ENCODE measurements at places on chromosomes 12 and 14.

GRCh38 chr12:72256725-72257124 is 15.4 kb upstream of the TRHDE start:
- DNase-seq: no peak

DNA sequence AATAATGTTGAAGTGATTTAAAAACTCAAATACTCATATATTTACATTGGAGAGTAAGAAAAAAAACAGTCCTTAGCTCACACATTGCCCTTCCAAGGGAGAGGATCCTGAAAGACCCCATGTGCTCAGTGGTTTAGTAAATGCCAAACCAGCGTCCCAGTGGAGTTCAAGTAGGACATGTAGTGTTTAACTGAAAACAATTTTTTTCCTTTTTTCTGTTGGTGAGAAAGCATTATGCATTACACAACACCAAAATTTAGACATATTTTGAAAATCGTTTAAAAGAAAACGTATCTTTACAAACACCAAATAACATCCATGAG is 33.6 kb downstream of the UBR7 start:
- DNase-seq: no peak

- DNase-seq: no peak
These were observed 262.6 kb upstream of the TMTC1 start for GRCh38 chr12:30046376-30046775.

DNA sequence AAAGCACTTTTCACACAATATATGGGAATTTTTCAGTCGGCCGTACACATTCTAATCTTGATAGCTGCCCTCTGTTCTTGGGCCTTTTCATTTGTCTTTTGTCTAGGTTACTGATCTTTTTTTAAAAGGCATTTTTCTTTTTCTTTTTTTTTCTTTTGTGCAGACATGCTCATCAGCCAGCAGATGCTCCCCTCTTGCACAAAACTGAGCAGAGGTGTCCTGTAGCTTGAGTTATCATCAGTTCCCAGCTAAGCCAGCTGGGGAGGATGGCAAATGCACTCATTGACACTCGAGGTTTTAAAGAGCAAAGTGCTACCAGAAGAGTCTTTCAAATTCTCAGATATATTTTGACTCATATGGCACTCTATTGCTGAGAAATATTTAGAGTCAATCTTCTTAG is 913.9 kb upstream of the SEL1L start:
- DNase-seq: no peak

GRCh38 chr12:54935235-54935951 is 49.2 kb downstream of the TESPA1 start:
- DNase-seq: no peak

DNA sequence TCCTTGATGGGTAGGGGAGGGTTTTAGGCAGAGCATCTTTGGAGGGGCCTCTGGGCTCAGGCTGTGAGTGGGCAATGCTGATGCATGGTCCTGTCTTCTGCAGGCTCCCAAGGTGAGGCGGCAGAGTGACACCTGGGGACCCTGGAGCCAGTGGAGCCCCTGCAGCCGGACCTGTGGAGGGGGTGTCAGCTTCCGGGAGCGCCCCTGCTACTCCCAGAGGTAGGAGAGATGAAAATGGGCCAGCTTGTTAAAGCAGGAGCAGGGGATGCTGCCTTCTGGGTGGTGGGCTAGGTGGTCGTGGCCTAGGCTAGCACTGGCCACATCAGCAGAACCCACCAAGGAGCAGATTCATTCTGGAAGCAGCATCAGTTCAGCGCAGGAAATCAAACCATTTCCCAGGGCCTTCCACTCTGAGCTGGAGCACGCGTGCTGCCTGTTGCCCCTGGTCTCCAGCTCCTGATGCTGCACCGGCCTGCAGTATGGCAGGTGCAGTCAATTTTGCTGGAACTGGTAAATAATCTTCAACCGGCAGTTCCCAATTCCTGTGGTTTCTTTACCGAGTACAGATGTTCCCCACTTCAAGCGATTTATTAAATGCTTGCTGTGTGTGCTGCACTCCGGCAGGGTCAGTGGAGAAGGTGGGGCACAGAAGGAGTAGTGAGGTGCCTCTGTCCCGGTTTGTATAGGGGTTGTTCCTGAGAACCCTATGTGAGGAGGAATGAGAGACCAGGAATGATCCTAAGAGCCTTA is 7.4 kb downstream of the PAPLN start:
- no peak for DNase-seq

DNA sequence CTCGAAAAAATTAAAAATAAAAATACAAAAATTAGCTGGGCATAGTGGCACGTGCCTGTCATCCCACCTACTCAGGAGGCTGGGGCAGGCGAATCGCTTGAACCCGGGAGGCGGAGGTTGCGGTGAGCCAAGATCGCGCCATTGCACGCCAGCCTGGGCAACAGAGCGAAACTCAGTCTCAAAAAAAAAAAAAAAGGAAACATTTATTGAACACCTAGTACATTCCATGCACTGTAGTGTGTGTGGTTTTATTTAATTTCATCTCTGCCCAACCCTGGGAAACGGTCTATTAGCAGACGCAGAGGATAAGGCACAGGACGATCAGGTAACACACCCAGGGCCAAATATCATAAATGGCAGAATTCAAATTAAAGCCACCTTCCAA is 35.8 kb upstream of the SINHCAF start:
- DNase-seq: no peak

GRCh38 chr12:113903381-113903863 is 62.7 kb downstream of the RBM19 start:
- DNase-seq: no peak

DNA sequence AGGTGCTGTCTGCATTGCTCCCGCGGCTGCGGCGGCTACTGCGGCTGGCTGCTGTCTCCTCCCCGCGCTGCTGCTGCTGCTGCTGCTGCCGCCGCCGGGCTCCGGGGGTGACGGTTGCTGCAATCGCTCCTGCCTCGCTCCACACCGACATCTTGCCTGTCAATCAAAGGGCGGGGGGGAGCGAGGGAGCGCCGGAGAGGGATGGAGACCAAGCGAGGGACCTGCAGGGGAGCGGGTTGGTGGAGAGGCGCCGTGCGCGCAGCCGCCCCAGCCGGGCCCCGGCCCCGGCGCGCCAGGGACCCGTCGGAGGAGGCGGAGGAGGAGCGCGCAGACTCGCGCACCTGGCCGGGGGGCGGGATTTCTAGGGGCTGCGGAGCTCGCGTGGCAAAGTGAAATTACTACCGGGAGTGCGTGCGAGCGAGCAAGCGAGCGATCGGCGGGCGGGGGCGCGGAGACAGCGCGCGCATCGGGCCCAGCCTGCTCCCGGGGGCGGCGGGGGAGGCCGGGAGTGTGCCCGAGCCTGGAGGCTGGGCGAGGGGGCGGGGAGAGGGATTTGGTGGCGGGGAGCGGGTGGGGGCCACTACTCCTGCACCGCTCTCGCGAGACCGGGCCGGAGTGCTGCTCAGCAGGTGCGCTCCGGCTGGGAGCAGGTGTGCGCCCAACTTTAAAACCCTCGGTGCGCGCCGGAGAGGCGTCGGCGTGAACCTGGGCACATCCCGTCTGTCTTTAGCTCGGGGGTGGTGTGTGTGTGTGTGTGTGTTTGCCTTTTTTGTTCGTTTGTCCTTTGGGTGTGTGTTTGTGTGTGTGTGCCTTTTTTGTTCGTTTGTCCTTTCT is at the start of gene KSR2:
KSR2 (minus strand) TSS at position 165 of the 834 bp plus-strand sequence. CDS start 735 bp downstream, outside the sequence.
- peak; percentile 44 for DNase-seq

DNA sequence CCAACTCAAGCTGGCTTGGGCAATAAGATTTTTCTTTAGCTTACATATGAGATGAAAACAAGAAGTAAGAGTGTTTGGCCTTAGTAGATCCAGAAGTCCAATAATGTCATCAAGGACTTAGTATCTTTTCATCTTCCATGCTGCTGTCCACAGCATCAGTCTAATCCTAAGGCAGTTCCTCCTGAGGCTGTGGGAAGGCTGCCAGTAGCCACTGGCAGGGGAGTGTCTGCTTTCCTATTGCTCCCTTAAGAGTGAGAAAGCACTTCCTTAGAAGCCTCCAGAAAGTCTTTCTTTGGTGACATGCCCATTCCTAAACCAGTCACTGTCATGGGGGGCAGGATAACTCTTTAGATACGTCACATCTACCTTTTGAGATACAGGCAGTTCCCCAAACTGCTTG is 317.7 kb downstream of the BMP4 start:
- DNase-seq: no peak

- peak; percentile 83 for DNase-seq
These were observed 11.3 kb upstream of the SLC38A2 start for GRCh38 chr12:46383654-46384450.

DNA sequence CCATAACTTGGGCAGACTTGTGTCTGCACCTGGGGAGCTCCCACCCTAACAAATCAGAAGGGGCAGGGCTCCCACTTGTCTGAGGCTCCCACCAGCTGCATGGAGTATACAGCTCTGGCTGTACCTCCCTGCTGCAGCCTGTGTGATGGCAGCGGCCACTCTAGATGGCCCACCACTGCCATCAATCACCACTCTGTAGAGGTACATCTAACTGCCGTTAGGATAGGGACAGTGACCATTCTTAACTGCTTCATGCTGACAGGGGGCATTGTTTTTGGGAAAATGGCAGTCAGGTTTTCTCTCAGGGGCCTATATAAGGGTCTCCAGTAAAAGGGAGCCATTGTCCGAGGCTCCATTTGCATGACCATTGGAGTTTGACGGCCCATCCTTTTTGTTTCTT is 42.2 kb downstream of the HSD17B6 start:
- no peak for DNase-seq

- no peak for DNase-seq
These were observed 51.5 kb downstream of the MED13L start for GRCh38 chr12:116226026-116226425.

DNA sequence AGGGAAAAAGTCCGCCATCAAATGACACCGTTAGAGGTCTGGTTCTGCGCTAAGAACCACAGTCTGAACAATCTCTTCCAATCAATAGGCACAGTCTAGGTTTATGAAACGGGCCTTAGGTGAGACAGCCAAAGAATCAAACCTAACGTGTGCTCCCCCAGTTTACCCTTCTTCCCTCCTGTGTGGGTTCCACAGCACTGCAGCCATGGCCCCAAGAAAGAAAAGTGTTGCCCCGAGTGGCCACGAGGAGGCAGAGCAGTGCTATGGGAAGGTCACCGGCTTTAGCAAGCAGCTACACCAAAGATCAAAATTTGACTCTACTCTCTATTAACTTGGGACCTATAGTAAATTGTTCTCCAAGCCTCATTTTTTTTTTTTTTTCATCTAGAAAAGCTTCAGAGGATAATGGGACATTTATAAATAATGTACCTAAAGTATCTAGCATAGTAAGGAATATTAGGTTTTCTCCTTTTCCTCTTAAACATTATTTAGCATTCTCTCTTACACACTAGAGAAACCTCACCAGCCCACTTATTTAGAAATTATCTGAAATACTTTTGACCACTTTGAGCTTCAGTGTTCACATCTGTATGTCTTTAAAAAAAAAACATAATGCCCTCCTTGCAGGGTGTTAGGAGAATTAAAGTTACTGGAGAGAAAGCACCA is 70.2 kb upstream of the GPHB5 start:
- peak; percentile 2 for DNase-seq

DNA sequence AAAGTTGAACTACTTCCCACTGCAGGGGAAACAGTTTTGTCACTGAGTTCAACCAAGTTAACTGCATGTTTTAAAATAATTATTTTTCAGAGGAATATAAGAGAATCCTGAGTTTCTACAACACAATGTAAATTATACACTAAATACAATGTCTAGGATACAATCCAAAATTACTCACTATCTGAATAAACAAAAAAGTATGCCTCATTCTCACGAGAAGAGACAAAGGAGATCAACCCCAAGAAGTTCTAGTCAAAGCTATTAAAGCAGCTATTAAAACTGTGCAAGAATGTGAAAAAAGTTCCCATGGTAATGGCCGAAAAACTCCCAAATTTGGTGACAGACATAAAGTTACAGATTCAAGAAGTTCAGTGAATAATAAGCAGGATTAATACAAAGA is 8.8 kb upstream of the KCNK13 start:
- no peak for DNase-seq

DNA sequence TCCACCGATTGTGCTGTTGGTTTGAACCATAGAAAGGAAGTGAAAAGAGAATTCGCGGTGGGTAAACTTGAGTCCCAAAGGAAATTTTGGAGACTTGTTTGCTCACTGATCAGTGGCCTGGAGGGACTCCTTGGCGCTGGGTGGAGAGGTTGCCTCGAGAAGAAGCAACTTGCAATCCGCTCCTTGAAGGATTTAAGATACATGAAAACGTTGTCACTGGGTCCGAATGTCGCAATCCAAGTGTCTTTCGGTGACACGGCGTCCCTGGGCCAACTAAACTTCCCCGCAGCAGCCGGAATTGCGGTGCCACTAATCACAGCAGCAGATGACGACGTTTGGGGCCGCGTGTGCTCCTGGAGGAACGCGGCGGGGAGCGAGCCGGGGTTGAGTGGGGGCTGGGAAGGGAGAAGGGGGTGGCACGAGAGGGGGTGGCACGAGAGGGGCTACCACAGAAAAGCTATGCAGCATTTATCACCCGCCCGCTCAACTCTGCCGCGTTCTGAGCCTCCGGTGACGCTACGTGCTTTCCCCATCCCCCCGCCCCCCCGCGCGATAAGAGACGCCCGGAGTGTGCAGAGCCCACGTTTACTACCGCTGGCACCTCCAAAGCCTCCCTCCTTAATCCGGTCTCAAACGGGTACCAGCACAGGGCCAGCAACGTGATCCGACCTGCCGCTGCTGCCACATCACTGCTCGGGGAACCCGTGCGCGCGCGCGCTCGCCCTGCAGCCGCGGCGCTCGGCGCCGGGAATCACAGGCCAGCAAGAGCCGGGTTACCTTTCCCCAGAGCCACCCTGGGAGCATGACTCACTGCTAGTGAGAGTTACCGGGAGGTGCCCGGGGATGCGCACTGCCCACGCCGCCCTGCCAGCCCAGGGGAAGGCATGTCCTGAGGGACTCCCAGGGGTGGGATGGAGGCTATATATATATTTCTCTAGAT is 833 bp upstream of the BHLHE41 start:
- DNase-seq: peak; percentile 81
